Cardiac ventricle fibroblast (primary cell): ENCODE measurements at places on chromosomes 1 and 21. TPM values are rescaled to one million over a fixed set of nuclear protein-coding genes. Genes with fewer than 3 reads are reported as not detected.

Gene CA6
- not detected in 2 replicates for total RNA-seq

Gene ANGPTL7
- 0.34 TPM in 1 of 2 replicates, not detected in the other for total RNA-seq

Gene PTPN7
- not detected in 2 replicates for total RNA-seq

Gene RNU1-3
- under 0.01 TPM in 2 replicates for total RNA-seq

Gene TP73
- total RNA-seq = not detected in 2 replicates

Gene ZNF695
- 0.20 and 0.50 TPM in 2 replicates for total RNA-seq

Gene IFFO2
- 4.3 and 4.9 TPM in 2 replicates for total RNA-seq

Gene PADI3
- total RNA-seq = not detected in 2 replicates

Gene DNAJB4
- 62.0 and 71.5 TPM in 2 replicates for total RNA-seq

Gene HFM1
- 0.05 and 0.12 TPM in 2 replicates for total RNA-seq

Gene DCDC2B
- not detected in 2 replicates for total RNA-seq
